A673 (cell line): ENCODE measurements at places on chromosomes 7 and 10. TPM values are rescaled to one million over a fixed set of nuclear protein-coding genes. Genes with fewer than 3 reads are reported as not detected.

Gene SEMA3D
- 23.3 and 32.0 TPM in 2 replicates for total RNA-seq

Gene NFKB2
- total RNA-seq = 29.8 and 33.2 TPM in 2 replicates

Gene YWHAG
- 222 and 249 TPM in 2 replicates for total RNA-seq

Gene FAM25C
- total RNA-seq = not detected in 2 replicates

Gene GPR146
- total RNA-seq = 0.95 and 2.4 TPM in 2 replicates

Gene GNGT1
- not detected in 2 replicates for total RNA-seq

Gene RSPH10B
- total RNA-seq = 0.41 and 1.0 TPM in 2 replicates

Gene AKR1C2
- 16.2 and 23.5 TPM in 2 replicates for total RNA-seq

Gene DDC
- not detected in 2 replicates for total RNA-seq

Gene FAM25A
- not detected in 2 replicates for total RNA-seq

Gene HYAL4
- total RNA-seq = not detected in 2 replicates

Gene DENND2A
- 0.49 and 0.87 TPM in 2 replicates for total RNA-seq

Gene CDHR1
- total RNA-seq = 0.20 TPM in 1 of 2 replicates, not detected in the other

Gene CCL24
- total RNA-seq = not detected in 2 replicates

GRCh38 chr10:110434489-110435096, 63.1 kb upstream of the DUSP5 start:
- H3K4me3 ChIP-seq = no peak overlapping the region
- H3K36me3 ChIP-seq = no peaks in the 10 kb centered on the region
- no peaks in the 10 kb centered on the region for H3K27me3 ChIP-seq
- DNase-seq = no peak
- H3K27ac ChIP-seq = no peak overlapping the region

GRCh38 chr7:106042196-106042611, 69.9 kb downstream of the SYPL1 start:
- H3K4me3 ChIP-seq = no peak overlapping the region
- H3K27me3 ChIP-seq = no peaks in the 10 kb centered on the region
- no peak for DNase-seq

- H3K36me3 ChIP-seq = no peaks in the 10 kb centered on the region
- H3K4me3 ChIP-seq = no peak overlapping the region
- DNase-seq = no peak
- no peak overlapping the region for H3K27ac ChIP-seq
Measured at GRCh38 chr7:147170341-147171012, 1053.9 kb downstream of the CNTNAP2 start.

- no peaks in the 10 kb centered on the region for H3K27me3 ChIP-seq
- no peak overlapping the region for H3K27ac ChIP-seq
- H3K4me1 ChIP-seq = no peaks in the 10 kb centered on the region
Measured at GRCh38 chr7:87416682-87417587, 58.5 kb downstream of the ABCB4 start.

- H3K36me3 ChIP-seq = no peaks in the 10 kb centered on the region
- H3K4me1 ChIP-seq = peaks cover 32% of the 10 kb centered on the region
- peak; percentile 57 for DNase-seq
- no peak overlapping the region for H3K4me3 ChIP-seq
- no peak overlapping the region for H3K27ac ChIP-seq
- no peaks in the 10 kb centered on the region for H3K27me3 ChIP-seq
Measured at GRCh38 chr10:113099431-113100183, 149.6 kb downstream of the TCF7L2 start.

DNA sequence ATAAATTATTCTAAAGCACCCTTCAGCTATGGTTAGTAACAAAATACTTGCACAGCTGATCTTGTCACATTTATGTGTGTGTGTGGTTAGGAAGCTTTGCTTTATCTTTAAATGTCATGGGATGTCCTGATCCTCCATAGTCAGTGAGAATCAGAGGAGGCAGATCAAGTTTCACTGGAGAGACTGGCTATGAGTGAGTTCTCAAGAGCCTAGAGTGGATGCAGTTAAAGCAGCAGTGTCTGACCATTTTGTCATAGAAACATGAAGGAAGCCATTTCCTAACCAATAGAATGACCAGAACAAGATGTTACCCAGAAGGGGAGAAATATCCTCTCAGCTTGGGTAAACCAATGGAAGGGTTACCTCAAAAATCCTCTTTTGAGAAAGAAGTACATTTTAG, 207.2 kb upstream of the DKK1 start:
- H3K4me3 ChIP-seq = no peak overlapping the region
- H3K27me3 ChIP-seq = no peaks in the 10 kb centered on the region
- H3K4me1 ChIP-seq = no peaks in the 10 kb centered on the region

- peak overlapping the region; percentile 98 for H3K27ac ChIP-seq
- DNase-seq = no peak
- H3K36me3 ChIP-seq = no peaks in the 10 kb centered on the region
- H3K27me3 ChIP-seq = no peaks in the 10 kb centered on the region
Measured at GRCh38 chr7:82444220-82444909, 788 bp upstream of the CACNA2D1 start.

- no peak for DNase-seq
- H3K36me3 ChIP-seq = no peaks in the 10 kb centered on the region
- H3K27me3 ChIP-seq = peaks cover under 1% of the 10 kb centered on the region
Measured at GRCh38 chr10:99391346-99391745, 39.1 kb downstream of the GOT1 start.

DNA sequence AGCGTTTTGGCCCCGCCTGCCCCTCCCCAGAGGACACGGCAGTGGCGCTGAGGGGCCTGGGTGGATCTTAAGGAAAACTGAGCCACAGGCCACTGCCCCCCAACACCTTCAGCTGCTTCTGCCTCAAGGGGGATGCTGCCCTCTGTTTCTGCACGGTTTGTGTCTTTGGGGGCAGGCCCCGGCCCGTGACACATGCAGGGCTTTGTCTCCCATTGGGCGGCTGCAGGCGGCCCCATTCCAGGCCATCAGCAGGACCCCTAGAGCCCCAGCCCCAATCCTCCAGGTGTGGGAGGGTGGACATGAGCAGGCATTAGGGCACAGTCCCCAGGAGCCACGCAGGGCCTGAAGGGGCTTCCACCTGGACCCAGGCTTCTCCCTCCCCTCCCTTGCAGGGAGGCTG, 25.3 kb upstream of the PPP2R2D start:
- no peaks in the 10 kb centered on the region for H3K36me3 ChIP-seq
- H3K27me3 ChIP-seq = no peaks in the 10 kb centered on the region
- no peak overlapping the region for H3K4me3 ChIP-seq
- no peak overlapping the region for H3K27ac ChIP-seq
- peaks cover 7% of the 10 kb centered on the region for H3K4me1 ChIP-seq

GRCh38 chr10:91800182-91800581, 2.0 kb downstream of the TNKS2 start:
- peak overlapping the region; percentile 68 for H3K4me3 ChIP-seq
- no peaks in the 10 kb centered on the region for H3K27me3 ChIP-seq
- H3K36me3 ChIP-seq = peaks cover 4% of the 10 kb centered on the region
- peaks cover 11% of the 10 kb centered on the region for H3K4me1 ChIP-seq

- H3K36me3 ChIP-seq = no peaks in the 10 kb centered on the region
- no peaks in the 10 kb centered on the region for H3K4me1 ChIP-seq
- H3K4me3 ChIP-seq = no peak overlapping the region
Measured at GRCh38 chr7:72538147-72538546, 126.0 kb upstream of the CALN1 start.

DNA sequence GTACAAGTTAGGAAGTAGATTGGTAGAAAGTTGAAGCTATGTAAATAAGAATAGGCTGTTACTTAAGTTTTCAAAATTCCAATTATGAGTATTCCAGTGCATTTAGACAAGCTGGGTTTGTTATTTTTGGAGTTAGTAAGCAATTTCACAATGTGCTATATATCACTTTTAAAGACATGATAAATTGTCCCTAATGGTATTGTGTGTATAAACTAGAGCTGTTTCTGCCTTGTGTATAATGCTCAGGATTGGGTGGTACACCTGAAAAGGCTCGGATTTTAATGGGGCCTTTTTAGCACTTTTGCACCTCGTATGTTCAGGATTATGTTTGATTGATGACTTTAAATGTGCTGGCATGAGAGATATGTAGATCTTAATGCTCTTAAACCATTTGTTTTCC, 175.8 kb downstream of the VTI1A start:
- H3K4me3 ChIP-seq = no peak overlapping the region
- H3K27me3 ChIP-seq = no peaks in the 10 kb centered on the region
- DNase-seq = no peak
- H3K4me1 ChIP-seq = no peaks in the 10 kb centered on the region

DNA sequence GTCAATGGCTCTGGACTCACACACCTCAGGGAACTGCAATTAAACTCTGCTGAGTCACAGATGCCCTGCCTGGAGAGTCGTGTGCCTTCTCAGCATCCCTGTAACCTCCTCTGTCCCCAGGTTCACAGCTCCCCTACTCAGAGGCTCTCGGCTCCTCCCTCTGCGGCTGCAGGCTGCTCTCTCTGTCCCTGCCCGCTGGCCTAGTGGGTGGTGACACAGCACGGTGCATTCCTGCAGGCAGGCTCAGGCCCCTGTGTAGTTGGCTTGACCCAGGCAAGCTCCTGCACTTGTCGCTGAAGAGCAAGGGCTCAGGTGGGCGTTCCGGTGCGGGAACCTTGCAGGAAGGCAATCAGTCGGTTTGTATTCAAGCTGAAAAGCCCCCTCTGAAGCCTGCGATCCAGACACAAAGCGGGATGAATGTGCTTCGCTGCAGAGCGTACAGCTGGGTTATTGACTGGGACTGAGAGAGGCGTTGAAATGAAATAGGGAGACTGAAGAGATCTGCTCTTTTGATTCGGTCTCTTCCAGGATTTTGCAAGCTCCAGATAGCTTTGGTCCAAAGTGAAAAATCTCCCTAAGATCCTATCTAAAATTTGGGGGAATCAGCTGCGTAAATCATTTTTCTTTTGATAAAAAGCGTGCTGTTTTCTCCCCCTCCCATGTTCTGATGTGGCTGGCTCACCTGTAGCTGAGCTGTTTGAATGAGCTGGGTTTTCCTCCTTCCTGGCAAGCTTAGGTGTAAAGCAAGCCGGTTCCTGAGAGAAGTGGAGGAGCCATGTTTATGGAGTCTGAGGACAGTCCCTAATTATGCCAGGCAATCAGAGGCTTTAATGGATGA, 208.7 kb upstream of the PHYHIPL start:
- no peak overlapping the region for H3K27ac ChIP-seq
- H3K4me3 ChIP-seq = no peak overlapping the region
- H3K4me1 ChIP-seq = no peaks in the 10 kb centered on the region
- no peak for DNase-seq

- H3K27ac ChIP-seq = peak overlapping the region; percentile 88
- DNase-seq = no peak
- no peaks in the 10 kb centered on the region for H3K27me3 ChIP-seq
- peaks cover 11% of the 10 kb centered on the region for H3K4me1 ChIP-seq
- peaks cover 10% of the 10 kb centered on the region for H3K36me3 ChIP-seq
- H3K4me3 ChIP-seq = peak overlapping the region; percentile 93
Measured at GRCh38 chr7:23298141-23298881, 828 bp upstream of the MALSU1 start.

- no peak overlapping the region for H3K4me3 ChIP-seq
- H3K27me3 ChIP-seq = no peaks in the 10 kb centered on the region
- no peak overlapping the region for H3K27ac ChIP-seq
- no peaks in the 10 kb centered on the region for H3K36me3 ChIP-seq
- H3K4me1 ChIP-seq = no peaks in the 10 kb centered on the region
- no peak for DNase-seq
Measured at GRCh38 chr10:3054183-3054850, 13.0 kb upstream of the PFKP start.

- H3K4me3 ChIP-seq = no peak overlapping the region
- H3K4me1 ChIP-seq = no peaks in the 10 kb centered on the region
- no peaks in the 10 kb centered on the region for H3K27me3 ChIP-seq
- no peaks in the 10 kb centered on the region for H3K36me3 ChIP-seq
- no peak overlapping the region for H3K27ac ChIP-seq
- no peak for DNase-seq
Measured at GRCh38 chr10:103676058-103676785, 179.2 kb downstream of the SH3PXD2A start.

DNA sequence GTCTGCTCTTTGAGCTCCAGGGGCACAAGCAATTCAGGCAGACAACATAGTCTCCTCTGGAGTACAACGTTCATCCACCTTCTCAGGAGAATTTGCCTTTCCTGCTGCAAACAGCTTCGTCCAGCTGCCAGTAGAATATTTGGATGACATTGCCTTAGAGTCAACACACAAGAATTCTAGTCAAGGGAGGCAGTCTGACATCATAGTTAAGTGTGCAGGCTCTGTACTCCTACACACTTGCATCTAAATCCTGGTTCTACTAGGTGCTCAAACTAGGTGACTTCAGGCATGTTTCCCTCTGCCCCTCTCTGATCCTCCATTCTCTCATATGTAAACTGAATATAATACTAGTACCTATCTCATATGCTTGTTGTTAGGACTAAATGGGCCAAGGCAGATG, 314.8 kb downstream of the HPSE2 start:
- DNase-seq = no peak
- no peaks in the 10 kb centered on the region for H3K27me3 ChIP-seq
- H3K4me1 ChIP-seq = no peaks in the 10 kb centered on the region
- no peaks in the 10 kb centered on the region for H3K36me3 ChIP-seq
- H3K4me3 ChIP-seq = no peak overlapping the region

- no peak overlapping the region for H3K27ac ChIP-seq
- no peak overlapping the region for H3K4me3 ChIP-seq
- H3K4me1 ChIP-seq = peaks cover 21% of the 10 kb centered on the region
- no peak for DNase-seq
- no peaks in the 10 kb centered on the region for H3K27me3 ChIP-seq
Measured at GRCh38 chr7:108222236-108222892, 92.2 kb upstream of the LAMB4 start.

- no peak overlapping the region for H3K4me3 ChIP-seq
- no peak for DNase-seq
- no peaks in the 10 kb centered on the region for H3K4me1 ChIP-seq
- H3K27ac ChIP-seq = no peak overlapping the region
- no peaks in the 10 kb centered on the region for H3K27me3 ChIP-seq
Measured at GRCh38 chr7:99012722-99013121, 131.2 kb downstream of the SMURF1 start.

GRCh38 chr7:12800486-12800885, 113.1 kb downstream of the ARL4A start:
- H3K27me3 ChIP-seq = no peaks in the 10 kb centered on the region
- peaks cover under 1% of the 10 kb centered on the region for H3K4me1 ChIP-seq
- H3K27ac ChIP-seq = no peak overlapping the region
- DNase-seq = no peak
- no peak overlapping the region for H3K4me3 ChIP-seq

- no peaks in the 10 kb centered on the region for H3K36me3 ChIP-seq
- no peak overlapping the region for H3K4me3 ChIP-seq
- no peaks in the 10 kb centered on the region for H3K27me3 ChIP-seq
- DNase-seq = no peak
Measured at GRCh38 chr10:132467464-132468149, 70.0 kb upstream of the INPP5A start.

- peaks cover 80% of the 10 kb centered on the region for H3K27me3 ChIP-seq
- H3K27ac ChIP-seq = no peak overlapping the region
- no peaks in the 10 kb centered on the region for H3K36me3 ChIP-seq
Measured at GRCh38 chr10:90787393-90788198, 70.2 kb downstream of the HTR7 start.

DNA sequence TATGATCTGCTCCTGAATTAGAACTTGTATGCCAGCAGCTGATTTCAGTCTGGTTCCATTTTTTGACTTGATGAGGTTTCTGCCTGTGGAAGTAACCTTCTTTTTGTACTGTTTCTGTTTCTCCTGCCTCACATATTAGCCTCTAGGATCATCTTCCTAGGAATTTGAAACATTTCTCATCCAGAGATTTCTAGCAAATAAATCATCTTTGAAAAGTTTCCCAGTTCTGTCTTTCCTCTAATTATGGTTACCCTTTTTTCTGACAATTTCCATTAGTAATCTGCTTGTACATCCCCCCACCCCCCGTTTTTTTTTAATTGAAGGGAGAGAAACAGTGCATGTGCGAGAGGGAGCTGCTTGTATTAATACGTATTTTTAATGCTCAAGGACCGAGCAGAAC, 92.2 kb downstream of the NRF1 start:
- H3K27me3 ChIP-seq = no peaks in the 10 kb centered on the region
- no peak overlapping the region for H3K27ac ChIP-seq
- no peak overlapping the region for H3K4me3 ChIP-seq
